ENCODE measurements at places on chromosomes 2 and 18. TPM values are rescaled to one million over a fixed set of nuclear protein-coding genes. Genes with fewer than 3 reads are reported as not detected.
A peak's percentile ranks its signal among the peaks of the same experiment; 100 is the strongest.

The BMP10 gene
- not detected for total RNA-seq

The MYOM1 gene
- 0.57 TPM for total RNA-seq

The CD207 gene
- not detected for total RNA-seq

The RFX8 gene
- not detected for total RNA-seq

- no peaks in the 10 kb centered on the region for H3K36me3 ChIP-seq
- no peak for DNase-seq
- H3K4me3 ChIP-seq: no peak overlapping the region
- H3K4me1 ChIP-seq: peaks cover 45% of the 10 kb centered on the region
- no peaks in the 10 kb centered on the region for H3K27me3 ChIP-seq
- no peak overlapping the region for H3K27ac ChIP-seq
Observed at GRCh38 chr2:25979001-25979400, 3.3 kb downstream of the KIF3C start.

DNA sequence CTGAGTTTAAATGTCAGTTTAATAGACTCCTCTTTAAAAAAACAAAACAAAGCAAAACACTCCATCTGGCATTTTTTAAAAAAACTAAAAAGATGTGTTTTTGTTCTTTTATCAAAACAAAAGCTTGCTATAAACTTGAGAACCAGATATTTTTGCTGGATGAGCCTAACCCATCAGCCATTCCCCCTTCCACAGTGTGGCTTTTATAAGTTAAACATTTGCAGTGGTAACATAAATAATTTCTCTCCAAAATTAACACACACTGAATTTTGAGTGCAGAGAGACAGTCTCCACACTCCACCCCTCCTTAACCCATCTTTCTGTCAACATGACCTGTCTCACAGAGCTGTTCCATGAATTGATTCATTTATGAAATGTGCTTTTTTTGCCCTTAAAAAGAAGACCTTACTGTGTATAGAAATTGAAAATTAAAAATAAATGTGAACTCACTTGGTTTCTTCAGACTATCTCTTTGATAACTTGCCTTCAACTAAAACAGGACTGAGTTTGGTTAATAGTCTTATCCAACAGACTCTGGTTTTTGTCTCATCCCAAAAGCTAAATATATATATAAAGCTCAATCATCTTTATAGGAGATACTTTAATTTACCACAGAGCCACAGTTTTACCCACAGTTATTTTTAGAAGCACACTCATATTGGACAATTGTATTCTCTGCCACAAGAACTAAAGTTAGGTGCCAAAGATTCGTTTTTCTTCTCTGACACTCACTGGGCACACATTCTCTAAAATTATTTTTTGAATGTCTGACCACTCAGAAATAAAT lies 64.8 kb upstream of the STK39 start:
- peak; percentile 34 for DNase-seq
- H3K36me3 ChIP-seq: no peaks in the 10 kb centered on the region
- no peak overlapping the region for H3K4me3 ChIP-seq
- no peaks in the 10 kb centered on the region for H3K4me1 ChIP-seq
- no peaks in the 10 kb centered on the region for H3K27me3 ChIP-seq
- no peak overlapping the region for H3K27ac ChIP-seq

- no peak overlapping the region for H3K27ac ChIP-seq
- no peaks in the 10 kb centered on the region for H3K27me3 ChIP-seq
- H3K36me3 ChIP-seq: no peaks in the 10 kb centered on the region
- H3K4me1 ChIP-seq: no peaks in the 10 kb centered on the region
- H3K4me3 ChIP-seq: no peak overlapping the region
Observed at GRCh38 chr2:209619782-209620181, 151.8 kb upstream of the UNC80 start.

DNA sequence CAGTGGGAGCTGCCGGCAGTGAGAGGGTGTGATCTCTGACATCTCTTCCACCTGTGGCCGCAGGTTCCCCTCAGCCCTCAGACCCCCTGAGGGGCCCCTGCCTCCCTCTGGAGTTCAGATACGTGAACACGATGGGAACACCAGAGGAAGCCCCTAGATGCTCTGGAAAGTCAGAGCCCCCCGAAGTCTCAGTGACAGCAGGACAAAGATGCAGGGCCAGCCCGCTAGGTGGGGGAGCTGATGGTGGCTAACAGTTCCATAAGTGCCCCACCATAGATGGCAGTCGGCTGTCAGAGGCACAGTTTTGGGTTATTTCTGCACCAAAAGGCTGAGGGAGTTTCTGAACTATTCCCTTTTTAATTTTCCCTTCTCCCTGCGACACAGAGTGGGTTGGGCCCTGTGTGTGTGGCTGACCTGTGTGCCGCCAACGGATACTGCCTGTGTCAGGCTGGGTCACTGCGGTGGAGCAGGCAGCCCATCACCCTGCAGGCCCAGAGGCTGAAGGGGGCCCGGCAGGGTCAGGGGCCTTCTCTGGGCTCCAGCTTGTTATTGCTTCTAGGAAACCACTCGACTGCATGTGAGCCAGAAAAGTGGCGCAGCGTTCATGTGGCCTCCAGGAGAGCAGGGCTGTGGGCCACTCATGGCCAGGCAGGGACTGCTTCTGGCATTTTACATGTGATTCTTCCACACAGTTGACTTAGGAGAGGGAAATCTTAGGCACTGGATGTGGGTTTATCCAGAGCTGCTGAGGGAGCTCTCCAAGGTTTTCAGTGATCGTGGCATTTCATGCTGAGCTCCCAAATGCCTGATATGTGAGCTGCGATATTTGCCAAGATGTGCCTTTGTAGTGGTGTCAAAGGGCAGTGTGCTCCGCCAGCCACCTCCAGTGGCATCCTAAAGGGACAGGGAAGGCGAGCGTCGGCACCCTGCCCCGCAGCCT lies 225.1 kb downstream of the SH3RF3 start:
- peaks cover 16% of the 10 kb centered on the region for H3K4me1 ChIP-seq
- H3K4me3 ChIP-seq: no peak overlapping the region
- H3K27me3 ChIP-seq: no peaks in the 10 kb centered on the region
- DNase-seq: no peak
- no peaks in the 10 kb centered on the region for H3K36me3 ChIP-seq

DNA sequence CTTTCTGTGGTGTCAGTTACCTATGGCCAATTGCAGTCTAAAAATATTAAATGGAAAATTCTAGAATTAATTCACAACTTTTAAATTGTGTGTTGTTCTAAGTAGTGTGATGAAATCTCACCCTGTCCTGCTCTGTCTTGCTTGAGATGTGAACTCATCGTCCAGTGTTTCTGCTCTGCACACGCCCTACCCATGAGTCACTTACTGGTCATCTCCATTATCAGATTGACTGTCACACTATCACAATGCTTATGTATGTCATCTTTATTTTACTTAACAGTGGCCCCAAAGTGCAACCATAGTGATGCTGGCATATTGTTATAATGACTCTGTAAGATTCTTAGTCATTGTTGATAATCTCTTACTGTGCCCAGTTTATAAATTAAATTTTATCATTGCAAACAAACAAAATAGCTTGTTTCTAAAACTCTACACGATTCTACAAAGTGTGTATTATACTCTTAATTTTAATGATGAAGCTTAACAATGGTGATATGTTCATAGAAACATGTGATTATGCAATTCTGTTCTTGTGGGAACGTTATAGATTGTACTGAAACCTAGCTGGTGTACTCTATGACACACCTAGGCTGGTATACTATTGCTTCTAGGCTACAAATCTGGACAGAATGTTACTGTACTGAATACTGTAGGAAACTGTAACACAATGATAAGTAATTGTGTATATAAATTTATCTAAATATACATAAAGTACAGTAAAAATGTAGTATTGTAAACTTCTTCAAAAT lies 1086.8 kb upstream of the PIK3C3 start:
- H3K27me3 ChIP-seq: no peaks in the 10 kb centered on the region
- no peaks in the 10 kb centered on the region for H3K36me3 ChIP-seq
- peak; percentile 98 for DNase-seq
- H3K4me1 ChIP-seq: peaks cover 10% of the 10 kb centered on the region

All from astrocyte (in vitro differentiated cells and primary cell).